ENCODE measurements at places on chromosomes 7 and 10. TPM values are rescaled to one million over a fixed set of nuclear protein-coding genes. Genes with fewer than 3 reads are reported as not detected.

- DNase-seq = no peak
These were observed 19.2 kb upstream of the DRGX start for GRCh38 chr10:49415109-49415508.

DNA sequence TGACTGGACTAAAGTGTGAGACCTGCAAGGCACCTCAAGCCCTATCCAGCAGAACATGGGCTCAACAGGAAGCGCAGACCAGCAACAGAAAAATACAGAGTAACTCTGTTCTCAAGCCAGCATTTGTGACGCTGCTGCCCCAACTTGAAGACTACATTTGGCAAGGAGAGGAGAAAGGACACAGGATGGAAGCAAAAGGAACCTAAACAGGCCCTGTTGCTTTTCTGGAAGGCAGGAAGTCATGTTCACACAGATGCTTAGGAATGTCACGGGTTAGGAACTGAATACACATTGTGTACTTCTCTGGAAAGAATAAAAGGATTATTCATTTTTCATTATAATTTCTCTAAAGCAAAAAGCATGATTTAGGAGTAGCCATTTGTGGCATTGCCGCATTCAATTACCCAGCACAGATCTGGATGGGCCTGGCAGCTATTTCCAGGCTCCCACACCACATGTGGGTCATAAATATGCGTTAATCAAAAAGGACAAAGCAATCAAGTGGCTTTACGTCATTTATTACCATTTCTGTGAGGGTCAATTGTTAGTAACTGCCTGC lies 19.8 kb upstream of the TOMM7 start:
- DNase-seq = no peak

DNA sequence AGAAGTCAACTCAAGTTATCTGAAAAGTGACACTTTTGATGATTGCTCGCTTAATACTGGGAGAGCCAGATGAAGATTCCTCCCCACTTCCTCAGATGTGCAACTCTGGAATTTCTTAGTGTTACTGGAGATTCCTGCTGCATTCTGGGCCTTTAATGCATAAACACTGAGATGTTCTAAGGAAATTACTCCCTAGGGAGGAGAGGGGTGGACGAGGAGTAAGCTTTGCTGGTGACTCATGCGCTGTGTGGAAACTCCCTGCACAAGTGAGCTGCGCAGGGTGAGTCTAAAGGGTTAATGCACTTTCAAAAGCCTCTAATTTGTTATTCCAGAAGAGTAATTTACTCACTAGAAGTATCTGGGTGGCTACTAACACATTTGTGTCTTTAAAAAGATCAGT lies 46.3 kb downstream of the EGFR start:
- DNase-seq = peak; percentile 61

GRCh38 chr7:150389532-150389816 lies 10.3 kb downstream of the ZNF775 start:
- no peak for DNase-seq

DNA sequence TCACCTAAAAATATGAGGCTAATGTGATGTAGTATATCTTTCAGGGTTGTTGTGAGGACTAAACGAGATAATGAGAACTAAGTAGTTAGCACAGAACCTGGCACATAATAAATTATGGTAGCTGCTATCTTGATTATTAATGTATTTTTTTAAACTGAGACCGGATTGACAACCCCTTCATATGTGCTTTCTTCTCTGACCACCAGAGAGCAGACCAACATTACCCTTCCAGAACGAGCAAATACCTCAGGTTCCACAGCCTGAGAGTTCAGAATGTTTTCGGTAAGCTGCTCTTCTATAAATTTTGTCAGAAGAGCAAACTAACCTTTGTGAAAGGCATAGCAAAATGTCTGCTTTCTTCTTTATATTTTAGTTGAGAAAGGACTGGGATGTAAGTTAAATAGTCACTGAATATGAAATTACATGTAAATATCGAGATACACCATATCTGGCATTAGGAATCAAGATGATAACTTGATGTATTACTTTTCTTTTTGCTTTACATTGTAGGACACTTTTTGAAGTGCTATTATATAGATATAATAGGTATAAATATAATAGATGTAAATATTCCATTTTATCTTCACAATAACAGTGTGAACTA lies 13.6 kb upstream of the BPGM start:
- DNase-seq = no peak

DNA sequence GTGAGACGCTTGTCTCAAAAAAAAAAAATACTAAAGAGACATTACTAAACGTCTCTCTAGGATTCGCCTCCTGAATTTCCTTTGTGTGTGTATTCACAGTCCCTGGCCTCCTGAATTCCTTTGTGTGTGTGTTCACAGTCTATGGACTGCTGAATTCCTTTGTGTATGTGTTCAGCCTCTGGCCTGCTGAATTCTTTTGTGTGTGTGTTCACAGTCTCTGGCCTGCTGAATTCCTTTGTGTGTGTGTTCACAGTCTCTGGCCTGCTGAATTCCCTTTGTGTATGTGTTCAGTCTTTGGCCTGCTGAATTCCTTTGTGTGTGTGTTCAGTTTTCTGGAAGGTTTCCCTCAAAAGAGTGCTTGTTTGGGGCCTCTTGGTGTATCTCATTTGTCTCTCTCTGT lies 8.2 kb downstream of the BMS1 start:
- DNase-seq = no peak

Gene GIMAP2
- 7.8 TPM for polyA plus RNA-seq

GRCh38 chr7:90824386-90825307 lies 228.5 kb downstream of the CDK14 start:
- no peak for DNase-seq

DNA sequence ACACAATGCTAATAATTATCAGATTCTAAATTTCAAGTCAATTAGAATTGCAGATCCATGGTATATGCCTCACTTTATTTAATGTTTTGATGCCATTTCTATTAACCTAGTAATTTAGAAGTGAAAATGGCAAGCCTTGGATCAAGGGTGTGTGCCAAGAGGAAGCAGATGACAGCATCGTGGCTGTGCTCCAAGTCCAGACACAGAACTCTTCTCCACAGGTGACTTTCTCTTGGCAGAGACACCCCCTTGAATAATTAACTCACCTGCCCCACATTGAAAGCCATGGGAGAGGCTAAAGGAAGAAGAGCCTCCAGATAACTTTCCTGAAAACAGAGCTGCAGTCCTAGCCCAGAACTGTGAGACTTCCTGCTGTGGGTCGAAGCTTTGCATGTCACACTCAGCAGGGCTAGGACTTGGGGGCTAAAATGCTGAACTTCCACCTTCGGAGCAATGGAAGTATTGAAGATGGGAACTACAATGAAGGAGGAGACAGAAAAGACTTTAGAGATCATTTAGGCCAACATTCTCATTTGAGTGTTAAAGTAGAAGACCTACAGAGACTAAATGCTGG lies 996 bp upstream of the C10orf90 start:
- DNase-seq = no peak

GRCh38 chr7:16479591-16479990 lies 14.1 kb upstream of the SOSTDC1 start:
- DNase-seq = no peak

Gene SKAP2
- polyA plus RNA-seq = 13.5 TPM

- DNase-seq = no peak
These were observed 62.5 kb upstream of the SCIN start for GRCh38 chr7:12508005-12508404.

DNA sequence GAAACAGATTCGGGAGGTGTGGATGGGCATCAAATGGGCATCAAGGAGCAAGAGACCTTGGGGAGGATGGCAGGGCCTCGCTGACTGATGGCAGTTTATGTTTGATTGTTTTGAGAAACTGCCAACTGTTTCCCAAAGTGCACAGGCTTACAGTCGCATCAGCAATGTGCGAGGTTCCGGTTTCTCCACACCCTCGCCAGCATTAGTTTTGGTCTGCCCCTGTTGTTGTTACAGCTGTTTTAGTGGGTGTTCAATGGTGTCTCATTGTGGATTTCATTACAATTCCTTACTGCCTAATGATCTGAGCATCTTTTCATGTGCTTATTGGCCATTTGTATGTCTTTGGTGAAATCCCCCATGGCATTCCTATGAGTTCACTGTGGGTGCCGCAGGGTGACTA lies 24.4 kb downstream of the AKR1E2 start:
- DNase-seq = no peak

Gene MMRN2
- polyA plus RNA-seq = not detected

Gene ELN
- polyA plus RNA-seq = 117 TPM

Data from muscle of arm (tissue), 14 donors.